ENCODE measurements at places on chromosomes 12 and 14. TPM values are rescaled to one million over a fixed set of nuclear protein-coding genes. Genes with fewer than 3 reads are reported as not detected.

DNA sequence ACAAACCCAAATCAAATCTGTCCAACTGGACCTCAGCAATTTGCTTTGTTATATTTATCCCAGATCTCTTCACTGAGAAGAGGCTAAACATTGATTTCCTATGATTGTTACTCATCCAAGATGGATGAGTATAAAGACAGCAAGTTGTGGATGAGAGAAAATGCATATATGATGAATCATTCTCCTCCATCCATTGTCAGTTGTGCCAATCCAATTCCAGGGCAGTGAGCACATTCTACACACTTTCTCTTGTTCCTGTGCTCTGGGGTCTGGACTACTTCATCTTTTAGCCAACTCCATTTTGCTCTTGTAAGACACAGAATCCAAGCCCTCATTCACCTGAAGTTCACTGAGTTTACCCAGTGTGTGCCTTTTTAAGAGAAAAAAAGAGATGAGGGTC lies 105.7 kb downstream of the GCH1 start:
- DNase-seq = no peak

GRCh38 chr12:72406111-72406510 lies 133.9 kb downstream of the TRHDE start:
- no peak for DNase-seq

GRCh38 chr12:21248679-21249078 lies 86.0 kb downstream of the SLCO1A2 start:
- DNase-seq = no peak

GRCh38 chr14:30214461-30215090 lies 286.9 kb upstream of the PRKD1 start:
- DNase-seq = no peak

- no peak for DNase-seq
Observed at GRCh38 chr12:41510470-41510869, 322.4 kb downstream of the PDZRN4 start.

- DNase-seq = no peak
Observed at GRCh38 chr12:88552610-88553079, 27.6 kb downstream of the KITLG start.

DNA sequence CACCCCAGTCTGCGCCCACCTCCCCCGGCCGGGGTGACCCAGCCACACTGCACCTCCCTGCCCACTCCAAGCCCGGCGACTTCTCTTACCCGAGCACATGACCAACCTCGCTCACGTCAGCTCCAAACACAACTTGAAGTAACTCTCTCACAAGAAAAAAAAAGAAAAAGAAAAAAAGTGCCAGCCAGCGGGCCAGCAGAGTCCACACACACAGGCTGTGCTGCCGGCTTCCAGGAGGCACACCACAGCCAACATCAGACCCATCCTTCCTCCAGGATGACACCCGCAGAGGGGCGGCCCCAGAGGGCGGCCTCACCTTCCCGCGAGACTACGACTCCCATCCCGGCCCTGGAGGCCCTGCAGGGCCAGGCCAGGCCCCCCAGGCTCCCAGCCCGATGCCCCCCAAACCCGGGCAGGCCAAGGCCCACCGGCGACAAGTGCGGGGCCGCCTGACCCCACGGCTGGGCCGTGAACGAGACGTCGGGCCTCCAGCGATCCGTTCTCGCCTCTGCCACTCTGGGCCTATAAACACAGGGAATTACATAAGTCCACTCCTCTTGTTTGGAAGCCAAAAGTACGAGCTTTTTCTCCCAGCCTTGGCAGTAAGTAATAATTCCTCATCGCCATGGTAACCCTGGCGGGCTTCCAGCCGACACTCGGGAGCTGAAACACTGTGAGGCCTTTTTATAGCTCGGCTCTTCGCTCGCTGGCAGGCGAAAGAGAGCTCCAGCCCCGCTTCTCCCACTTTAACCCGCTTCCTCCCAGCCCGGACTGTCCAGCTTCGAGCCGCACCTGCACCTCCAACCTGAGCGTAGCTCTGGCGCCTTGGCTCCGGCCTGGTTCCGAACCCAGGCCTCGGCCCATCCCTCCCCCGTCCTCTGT lies 49.1 kb downstream of the NCOR2 start:
- DNase-seq = no peak

GRCh38 chr12:5548152-5548943 lies 116.4 kb downstream of the NTF3 start:
- no peak for DNase-seq

DNA sequence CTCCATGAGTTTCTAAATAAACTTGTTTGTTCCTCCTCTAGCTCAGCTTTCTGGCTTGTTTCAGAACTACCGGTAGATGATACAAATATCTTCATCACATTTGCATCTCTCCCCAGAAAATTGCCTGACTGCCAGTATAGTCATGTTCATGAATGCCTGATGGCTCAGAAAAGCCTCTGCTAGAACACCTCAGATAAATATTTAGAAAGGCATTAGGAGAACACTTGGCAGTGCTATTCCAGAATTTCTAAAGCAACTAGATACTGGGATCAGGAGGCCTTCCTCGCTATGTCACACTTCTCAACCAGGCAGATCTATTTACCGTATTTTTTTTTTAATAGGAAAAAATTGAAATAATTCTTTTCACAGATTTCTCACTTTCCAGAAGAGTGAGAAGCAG lies 32.3 kb upstream of the KRAS start:
- no peak for DNase-seq

The DNAH10 gene
- 0.09 TPM for total RNA-seq

The CD69 gene
- total RNA-seq = 66.8 TPM

The TAS2R50 gene
- total RNA-seq = 0.22 TPM

The AICDA gene
- total RNA-seq = 0.71 TPM

The TMTC2 gene
- total RNA-seq = 2.5 TPM

The CCDC197 gene
- not detected for total RNA-seq
